Endothelial cell (in vitro differentiated cells): ENCODE measurements at places on chromosomes 11 and 22. TPM values are rescaled to one million over a fixed set of nuclear protein-coding genes. Genes with fewer than 3 reads are reported as not detected.

DNA sequence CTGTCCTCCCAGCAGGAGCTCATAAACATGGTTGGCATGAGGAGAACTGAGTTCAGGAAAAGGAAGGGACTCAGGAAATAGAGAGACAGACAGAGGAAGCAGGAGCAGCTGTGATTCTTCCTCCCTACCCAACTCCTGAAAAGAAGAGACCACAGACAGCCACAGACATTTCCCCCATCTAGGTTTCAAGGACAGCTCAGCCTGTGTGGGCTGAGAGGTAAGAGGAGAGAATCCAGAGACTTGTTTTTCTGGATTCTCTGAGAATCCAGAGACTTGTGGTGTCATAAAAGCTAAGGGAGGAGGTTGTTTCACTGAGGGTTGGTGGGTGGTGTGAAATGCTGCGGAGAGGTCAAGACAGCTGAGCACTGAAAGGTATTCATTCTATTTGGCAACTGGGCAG is 19.0 kb upstream of the STK33 start:
- peaks cover 49% of the 10 kb centered on the region for H3K4me1 ChIP-seq
- H3K4me3 ChIP-seq, result peak overlapping the region; percentile 61
- DNase-seq, result peak; percentile 18
- H3K36me3 ChIP-seq, result peaks cover 6% of the 10 kb centered on the region
- H3K27ac ChIP-seq, result peak overlapping the region; percentile 99
- peaks cover 6% of the 10 kb centered on the region for H3K27me3 ChIP-seq

DNA sequence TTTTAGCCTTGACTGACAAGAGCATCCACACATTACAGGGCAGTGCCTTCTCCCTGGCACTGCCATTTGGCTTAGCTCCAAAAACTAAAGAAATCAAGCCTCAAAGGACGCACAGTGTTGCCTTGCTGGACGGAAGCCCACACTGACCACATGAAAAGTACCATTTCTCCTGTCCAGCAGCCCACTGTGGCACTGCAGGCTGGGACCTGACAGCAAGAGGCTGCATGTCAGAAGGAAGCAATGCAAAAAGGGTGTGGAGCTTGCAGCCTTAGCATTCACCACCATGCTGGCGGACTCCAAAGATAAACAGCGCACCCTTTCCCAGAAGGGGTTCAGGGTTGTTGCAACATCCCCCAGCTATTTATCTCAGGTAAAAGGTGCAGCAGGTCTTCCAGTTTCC is 109.3 kb upstream of the BMAL1 start:
- no peaks in the 10 kb centered on the region for H3K27me3 ChIP-seq
- H3K4me1 ChIP-seq, result peaks cover 3% of the 10 kb centered on the region
- no peak for DNase-seq

DNA sequence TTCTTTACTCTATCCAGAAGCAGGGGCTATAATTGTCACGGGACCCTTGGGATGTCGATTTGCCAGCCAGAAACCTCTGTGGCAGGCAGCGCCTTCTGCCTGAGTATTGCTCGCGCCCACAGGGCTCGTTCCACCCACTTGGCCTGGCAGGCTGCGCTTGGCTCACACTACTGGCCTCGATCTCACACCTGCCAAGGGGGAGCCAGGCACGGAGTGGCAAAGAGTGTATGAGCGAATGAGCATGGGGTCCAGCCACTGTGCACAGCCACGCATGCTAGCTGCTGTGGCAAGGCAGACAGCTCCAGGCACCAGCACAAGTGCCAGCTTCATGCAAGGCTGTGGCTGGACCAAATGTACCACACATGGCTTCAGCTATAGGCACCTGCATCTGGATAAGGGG is 599.8 kb downstream of the DLG2 start:
- H3K27ac ChIP-seq, result no peak overlapping the region
- H3K4me1 ChIP-seq, result no peaks in the 10 kb centered on the region
- no peaks in the 10 kb centered on the region for H3K27me3 ChIP-seq
- no peaks in the 10 kb centered on the region for H3K36me3 ChIP-seq
- DNase-seq, result no peak

DNA sequence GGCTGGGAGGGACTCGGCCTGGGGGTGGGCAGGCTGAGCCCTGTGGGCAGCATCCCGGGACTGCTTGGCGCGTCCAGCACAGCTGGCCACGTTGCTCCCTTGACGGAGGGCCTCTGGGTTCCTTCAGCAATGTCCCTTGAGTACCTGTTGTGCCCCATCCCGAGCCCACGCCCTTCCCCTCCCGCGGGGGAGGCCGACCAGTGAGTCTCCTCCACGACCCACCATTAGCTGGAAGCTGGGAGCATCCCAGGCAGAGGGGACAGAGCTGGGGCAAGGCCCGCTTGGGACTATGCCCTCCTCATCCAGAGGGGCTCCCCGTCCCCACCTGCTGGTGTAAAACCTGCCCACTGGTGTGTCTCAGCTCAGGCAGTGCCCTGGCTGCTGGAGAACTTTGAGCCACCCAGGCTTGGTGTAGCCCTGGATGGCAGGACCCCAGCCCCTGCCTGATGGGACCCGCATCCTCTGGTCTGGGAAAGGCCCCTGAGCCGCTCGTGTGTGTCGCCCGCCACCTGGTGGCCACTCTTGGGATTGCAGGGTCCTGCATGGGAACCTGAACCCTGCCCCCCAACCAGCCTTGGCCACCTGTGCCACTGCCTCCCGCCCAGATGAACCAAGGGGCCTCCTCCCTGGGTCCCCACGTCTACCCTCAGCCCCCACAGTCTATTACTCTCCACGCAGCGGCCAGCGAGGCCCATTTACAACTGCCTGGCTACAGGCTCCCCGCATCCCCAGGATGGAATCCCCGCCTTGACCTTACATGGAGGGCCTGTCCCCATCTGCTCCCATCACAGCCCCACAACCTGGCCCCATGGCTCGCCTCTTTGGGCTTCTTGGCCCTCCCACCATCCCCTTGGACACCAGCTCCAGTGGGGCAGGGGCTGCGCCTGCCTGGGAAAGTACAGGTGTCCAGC is 16.6 kb upstream of the ARHGAP8 start:
- H3K4me1 ChIP-seq, result no peaks in the 10 kb centered on the region
- no peak overlapping the region for H3K4me3 ChIP-seq
- peak; percentile 93 for DNase-seq
- peaks cover 9% of the 10 kb centered on the region for H3K27me3 ChIP-seq
- H3K27ac ChIP-seq, result no peak overlapping the region

SORL1 gene
- 4.6 TPM for total RNA-seq

BBOX1 gene
- not detected for total RNA-seq
